ENCODE measurements at places on chromosomes 4 and X.

DNA sequence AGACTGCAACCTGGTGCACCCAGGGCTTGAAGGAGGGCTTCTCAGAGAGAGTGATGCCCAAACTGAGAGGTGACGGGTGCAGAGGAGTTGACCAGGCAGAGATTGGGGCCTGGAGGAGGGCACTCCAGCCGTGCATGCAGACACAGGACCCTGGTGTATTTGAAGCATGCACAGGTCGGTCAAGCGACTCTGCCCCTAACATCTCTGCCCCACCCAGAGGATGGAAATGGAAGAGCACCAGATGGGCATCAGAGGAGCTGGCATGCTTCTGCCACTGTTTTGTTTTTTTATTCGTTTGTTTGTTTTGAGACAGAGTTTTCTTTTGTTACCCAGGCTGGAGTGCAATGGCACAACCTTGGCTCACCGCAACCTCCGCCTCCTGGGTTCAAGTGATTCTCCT, 320.9 kb downstream of the EVC2 start:
- DNase-seq, result no peak

DNA sequence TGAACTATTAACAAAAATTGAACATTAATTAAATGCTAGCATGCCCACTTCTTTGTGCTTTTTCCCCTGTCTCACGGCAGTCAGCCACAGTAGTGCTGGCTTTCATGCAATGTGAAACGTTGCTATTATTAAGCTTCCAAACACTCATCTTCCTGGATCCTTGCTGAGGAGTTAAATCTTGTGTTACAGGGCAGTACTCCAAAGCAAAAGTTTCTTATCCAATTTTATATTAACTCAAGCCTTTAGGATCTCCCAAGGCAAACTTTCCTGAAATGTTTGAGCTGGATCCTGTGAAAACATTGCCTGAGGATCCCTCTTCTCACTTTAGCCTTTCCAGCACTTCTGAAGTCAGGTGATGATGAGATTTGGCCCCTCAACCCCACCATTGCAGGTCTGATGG, 1454.8 kb downstream of the FSTL5 start:
- DNase-seq, result no peak

GRCh38 chr4:181821039-181822004, 421.9 kb upstream of the TENM3 start:
- peak; percentile 8 for DNase-seq

GRCh38 chrX:142819461-142819860, 206.3 kb upstream of the SPANXN4 start:
- no peak for DNase-seq

DNA sequence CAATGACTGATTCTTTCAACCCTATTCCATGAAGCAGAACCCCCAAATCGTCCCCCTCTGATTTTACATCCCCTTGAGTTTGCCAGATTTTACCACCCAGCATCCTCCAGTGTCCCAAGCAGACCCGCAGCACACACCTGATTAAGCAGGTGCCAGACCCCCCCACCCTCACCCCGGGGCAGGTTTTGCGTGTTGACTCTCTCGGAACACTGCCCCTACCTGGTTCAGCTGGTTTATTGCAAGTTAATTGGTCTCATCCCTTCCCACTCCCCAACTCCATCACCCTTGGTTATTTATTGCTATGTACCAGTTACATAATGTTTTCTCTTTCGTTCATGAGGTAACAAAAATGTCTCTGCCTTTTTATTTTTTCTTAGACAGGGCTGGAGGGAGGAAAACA, 258.4 kb downstream of the BCOR start:
- no peak for DNase-seq

- no peak for DNase-seq
These were observed 29.1 kb upstream of the HTRA3 start for GRCh38 chr4:8240211-8241041.

GRCh38 chrX:13938051-13938828, 91.5 kb downstream of the GEMIN8 start:
- DNase-seq, result no peak

DNA sequence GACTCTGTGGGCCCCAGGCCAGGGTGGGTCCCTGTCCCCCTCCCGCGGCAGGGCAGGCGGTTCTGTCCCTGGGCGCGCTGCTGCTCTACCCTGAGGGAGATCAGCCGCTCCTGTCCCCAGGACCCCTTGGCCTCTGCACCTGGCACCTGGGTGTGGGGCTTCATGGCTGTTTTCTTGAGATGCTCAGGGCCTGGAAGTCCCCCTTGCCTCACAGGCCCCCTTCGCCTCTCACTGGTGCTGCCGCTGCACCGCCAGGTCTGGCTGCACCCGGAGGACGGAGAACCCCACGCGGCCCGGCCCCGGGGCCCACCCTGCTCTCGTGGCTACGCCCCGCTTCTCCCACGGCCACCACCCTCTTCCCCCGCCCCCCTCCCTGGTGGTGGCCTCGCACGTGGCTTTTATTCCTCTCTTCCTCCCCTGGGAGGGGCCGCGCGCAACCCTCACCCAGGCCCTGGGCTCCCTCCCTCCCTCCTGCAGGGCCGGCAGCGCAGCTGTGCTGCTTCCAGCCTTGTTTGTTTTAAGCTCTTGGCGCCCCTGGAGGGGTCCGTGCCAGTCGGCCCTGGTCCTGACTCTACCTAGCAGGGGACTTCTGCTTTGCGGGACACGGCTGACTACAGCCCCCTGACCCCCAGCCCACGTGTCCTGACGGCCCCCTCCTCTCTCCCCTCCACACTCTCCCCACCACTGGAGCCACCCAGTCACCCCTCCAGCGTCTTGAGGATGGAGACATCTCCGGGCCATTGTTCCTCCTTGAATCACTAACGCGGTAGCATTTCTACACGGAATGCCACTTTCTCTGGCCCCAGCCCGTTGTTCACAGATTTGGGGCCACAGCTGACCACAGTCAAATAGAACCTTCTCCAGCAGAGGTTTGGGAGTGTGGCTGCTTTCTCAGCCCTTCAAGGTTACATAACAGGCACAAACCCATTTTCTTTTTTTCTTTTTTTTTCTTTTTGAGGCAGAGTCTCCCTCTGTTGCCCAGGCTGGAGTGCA, 20.6 kb upstream of the CLDN24 start:
- no peak for DNase-seq

- no peak for DNase-seq
These were observed 156.9 kb downstream of the SOWAHB start for GRCh38 chr4:76740866-76741662.

DNA sequence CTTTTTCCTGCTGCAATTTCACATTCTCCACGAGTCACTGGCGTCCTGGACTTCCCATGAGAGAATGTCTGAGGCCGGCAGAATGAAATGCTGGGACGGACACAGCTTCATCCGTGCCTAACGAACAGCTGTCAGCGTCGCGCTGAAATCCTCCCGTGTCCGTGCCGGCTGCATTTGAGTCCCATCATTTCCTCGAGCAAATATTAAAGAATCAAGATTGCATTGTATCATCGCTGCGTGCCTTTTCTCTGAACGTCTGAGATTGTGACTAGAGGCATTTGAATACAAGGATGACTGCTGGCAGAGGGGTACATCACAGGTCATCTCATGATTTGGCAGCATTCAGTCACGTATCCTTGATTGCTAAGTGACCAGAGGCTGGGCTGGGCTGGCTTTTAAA, 279.9 kb downstream of the ASMT start:
- DNase-seq, result no peak

GRCh38 chrX:7159149-7159861, 11.4 kb upstream of the PUDP start:
- peak; percentile 27 for DNase-seq

DNA sequence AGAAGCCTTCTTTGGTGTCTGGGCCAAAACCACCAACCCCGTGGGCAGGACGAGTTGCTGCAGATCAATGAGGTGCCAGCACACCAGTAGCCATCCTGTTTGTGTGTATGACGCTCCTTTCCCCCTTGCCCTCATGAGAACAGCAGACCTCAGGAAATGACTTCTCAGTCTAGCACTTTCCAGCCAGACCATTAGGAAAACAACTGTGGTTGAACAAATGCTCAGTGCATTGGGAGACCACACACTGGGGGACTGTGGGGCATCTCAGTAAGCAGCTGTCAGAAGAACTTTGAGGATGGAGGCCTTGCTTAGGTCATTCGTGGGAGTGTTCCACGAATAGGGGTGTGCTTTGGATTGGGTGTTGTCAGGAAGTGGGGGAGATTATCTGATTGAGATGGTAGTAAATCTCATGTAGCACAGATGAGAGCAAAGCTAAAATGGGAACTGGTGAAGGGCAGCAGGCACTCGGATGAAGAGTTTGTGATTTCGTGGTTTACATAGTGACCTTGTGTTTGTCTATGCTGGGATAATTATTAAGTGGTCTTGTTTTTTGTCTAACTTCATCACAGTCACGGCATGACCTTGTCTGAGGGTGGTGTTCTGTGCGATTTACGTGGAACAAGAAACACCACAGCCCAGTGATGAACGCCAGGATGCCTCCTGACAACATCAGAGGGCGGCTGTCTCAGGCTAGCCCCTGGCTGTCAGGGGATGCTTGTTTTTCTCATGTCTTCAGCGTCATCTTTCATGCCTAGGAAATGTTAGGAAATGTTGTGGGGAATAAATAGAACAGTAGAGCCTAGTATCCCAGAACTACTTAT, 70.1 kb downstream of the USP46 start:
- DNase-seq, result peak; percentile 59

DNA sequence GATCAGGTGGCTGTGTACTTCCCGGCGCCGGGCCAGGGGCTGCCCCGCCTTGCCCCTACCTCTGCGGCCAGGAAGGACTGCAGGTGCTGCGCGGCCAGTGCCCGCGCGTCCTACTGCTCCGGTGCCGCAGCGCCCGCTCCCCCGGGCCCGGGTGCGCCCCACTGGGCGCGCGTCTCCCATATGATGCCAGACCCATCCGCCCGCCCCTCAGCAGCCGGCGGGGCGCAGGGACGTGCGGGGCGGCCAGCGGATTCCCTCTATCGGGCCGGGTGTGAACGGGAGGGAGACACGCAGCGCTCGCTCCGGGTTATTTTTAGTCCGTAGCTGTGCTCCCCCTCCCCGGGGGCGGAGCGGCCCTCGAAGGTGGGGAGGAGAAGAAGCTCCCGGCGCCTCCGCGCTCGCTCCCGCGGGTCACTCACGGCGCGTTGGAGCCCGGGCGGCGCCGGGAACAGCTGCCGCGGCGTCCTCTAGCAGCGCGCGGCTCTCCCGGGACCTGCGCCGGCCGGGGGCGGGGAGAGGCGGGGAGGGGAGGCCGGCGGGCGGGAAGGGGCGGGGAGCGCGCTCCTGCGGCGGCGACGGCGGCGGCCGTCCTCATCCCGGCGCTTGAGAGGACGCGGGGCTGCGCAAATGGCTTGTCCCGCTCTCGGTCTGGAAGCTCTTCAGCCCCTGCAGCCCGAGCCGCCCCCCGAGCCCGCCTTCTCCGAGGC, 103.6 kb downstream of the UCHL1 start:
- no peak for DNase-seq

DNA sequence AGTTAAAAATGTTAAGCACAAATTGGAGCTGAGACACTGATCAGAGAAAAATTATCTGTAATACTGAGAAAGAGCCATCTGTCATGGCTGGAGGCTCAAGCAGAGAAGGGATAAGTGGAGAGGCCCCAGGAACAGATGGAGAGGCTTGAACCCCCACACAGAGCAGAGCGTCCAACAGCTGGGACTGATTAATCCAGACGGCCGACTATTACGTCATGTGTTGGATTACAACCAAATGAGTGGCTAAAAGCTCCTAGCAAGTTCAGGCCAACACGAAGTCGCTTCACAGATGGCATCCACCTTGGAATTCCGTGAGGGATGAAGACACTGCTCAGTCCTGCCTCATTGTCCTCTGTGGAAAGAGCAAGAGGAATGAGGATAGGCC, 57.7 kb upstream of the ATXN3L start:
- DNase-seq, result no peak

DNA sequence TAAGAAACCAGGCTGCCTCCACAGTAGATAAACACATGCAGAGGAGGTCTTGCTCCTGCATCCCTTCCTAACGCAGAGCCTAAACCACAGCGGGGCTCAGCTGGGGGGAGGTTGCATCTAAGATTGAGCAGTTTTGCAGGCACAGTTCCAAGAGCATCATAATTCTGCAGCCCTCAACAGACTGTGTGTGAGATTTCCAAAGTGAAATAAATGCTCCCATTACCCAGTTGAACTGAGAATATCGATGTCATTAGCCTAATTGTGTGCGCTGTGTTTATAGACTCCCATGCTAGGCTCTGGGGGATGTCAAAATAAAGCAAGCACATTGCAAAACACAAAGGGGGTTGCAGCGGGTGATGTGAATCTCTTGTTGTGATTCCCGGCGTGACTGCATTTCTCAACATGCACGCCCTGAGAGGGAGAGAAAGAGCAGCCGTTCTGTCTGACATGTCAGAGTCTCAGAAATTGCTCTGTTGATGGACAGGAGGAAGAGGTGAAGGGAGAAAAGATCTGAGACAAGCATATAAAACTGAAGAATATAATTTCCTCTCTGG, 150.0 kb upstream of the PSAPL1 start:
- no peak for DNase-seq

DNA sequence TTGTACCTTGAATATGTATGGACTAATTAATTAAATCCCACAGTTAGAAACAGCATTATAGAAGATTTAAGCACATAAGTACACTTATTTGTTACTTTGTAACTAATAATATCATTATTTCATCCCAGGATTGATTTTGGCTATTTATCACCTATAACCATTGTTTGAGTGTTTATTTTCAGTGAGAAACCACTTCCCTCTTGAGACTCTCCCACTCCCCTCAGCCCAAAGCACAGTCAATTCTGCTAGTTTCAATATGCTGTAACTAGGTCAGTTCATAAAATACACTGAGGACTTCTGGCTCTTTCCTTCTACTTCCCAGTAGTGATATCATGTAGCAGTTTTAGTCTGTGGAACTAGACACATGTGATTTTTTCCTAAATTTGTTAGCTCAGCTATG, 16.3 kb downstream of the OFD1 start:
- no peak for DNase-seq

GRCh38 chrX:102712981-102713625, 855 bp downstream of the GPRASP2 start:
- DNase-seq, result no peak

- peak; percentile 10 for DNase-seq
These were observed 54.9 kb downstream of the PHOX2B start for GRCh38 chr4:41693629-41694028.

Measured in stromal cell of bone marrow (primary cell).